ENCODE measurements at places on chromosomes 5 and 9.
A peak's percentile ranks its signal among the peaks of the same experiment; 100 is the strongest.

GRCh38 chr5:132238169-132238744 is 10.6 kb upstream of the P4HA2 start:
- DNase-seq, result peak; percentile 73

- DNase-seq, result no peak
These were observed 10.4 kb upstream of the CRB2 start for GRCh38 chr9:123345567-123345955.

DNA sequence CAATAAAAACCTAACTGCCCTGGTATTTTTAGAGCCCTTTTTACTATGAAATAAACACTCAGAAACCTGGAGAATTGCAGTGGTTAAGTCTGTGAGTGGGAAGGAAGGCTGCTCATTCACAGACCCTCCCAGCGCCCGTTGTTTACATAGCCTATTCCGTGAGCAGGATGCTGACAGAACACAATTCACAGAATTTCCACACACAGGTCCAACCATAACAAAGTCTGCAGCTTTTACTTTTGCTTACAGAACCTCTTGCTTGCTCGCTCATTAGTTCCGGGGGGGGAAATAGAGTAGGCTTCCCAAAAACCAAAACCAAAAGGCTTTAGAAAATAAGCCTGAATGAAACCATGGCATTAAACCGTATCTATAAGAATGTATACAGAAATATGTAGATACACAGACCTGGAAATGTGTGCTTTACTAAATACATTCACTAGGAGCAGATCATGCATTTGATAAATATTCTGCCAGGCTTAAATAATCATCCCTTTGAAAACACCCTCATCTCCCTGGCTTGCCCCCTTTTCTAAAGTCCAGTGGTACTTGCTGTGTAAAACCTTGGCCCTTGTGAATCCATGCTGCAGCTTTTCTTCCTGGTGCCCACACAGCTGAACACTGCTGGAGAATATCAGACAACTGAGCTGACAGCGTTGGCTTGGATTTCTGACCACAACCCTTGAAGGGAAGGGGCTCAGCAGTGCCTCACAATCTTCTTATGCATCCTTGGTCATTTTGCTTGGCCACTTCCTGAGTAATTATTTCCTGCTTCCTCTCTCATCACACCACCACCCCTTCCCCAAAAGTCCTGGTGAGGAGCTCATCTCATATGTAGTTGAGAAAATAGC is 128.0 kb downstream of the FANCC start:
- DNase-seq, result no peak

DNA sequence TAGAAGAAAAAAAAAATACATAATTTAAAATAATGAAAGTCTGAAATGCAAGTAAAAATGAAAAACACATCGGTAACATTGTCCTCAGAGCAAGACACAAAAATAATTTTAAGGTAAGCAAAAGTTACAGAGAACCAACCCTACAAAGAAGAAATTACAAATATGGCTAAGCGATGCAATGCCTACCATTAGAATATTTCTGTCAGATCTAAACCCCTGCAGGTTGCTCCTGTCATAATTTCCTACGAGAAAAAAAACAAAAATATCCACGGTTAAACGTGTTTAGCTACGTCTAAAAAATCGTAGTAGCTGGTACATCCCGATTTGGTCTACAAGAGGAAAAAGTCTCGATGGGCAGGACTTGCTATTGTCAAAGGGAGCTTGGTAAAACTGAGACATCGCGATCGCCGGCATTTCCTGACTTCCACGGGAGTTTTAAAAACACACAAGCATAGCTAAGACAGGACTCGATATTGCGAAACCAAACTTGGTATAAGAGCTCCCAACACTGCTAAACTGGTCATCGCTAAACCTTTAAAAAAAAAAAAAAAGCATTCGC is 1.1 kb upstream of the ANXA2R start:
- DNase-seq, result no peak

DNA sequence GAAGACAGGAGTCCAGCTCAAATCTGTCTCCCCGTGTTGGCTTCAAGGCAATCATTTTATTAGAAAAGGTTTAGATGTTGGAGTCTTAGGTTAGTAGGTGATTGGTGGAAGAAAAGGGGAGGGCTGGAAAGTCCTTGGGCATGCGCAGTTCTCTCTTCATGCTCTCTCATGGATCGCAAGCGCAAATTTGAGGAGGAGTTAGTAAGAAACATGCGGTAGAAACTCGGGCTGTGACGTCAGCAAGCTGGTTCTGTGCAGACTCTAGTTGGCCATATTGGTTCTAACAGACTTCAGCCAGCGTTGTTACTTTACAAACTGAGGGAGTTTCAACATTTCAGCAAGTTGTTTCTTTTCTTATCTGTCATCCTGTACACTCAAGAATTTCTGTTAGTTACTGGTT is 392.2 kb downstream of the CDK5RAP2 start:
- no peak for DNase-seq

DNA sequence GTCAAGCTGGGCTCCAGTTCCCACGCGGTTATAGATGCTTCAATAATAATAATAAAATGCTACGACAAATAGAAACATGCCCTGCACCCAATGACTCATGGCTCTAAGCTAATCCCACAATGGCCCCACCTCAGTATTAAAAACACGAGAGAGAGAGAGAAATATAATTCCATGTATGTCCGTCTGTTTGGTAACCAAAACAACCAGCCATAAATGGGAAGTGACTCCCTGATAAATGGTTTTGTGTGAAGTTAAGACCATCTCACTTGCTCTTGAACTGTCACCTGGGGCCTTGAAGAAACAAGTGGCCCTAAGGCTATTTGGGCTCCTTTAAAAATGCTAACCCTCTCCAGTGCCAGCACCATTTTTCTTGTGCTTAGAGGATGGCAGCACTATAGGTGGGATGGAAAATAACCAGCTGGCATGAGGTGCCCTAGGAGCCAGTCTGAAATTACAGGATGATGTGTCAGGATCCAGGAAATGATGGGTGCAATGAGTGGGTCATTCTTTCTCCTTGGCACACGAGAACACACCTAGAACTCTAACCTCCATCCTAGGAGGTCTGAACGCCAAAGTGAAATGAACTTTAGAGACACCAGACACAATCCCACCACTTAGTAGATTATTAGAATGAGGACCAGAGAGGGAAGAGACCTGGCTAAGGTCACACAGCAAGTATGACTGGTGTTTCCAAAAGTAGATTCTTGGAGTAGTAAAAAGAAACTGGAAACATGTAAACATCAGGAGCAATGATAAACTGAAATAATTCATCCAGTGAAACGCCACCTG is 35.7 kb upstream of the ADRB2 start:
- no peak for DNase-seq
